ENCODE measurements at places on chromosomes 1 and 21. TPM values are rescaled to one million over a fixed set of nuclear protein-coding genes. Genes with fewer than 3 reads are reported as not detected.

UTS2 gene
- not detected for total RNA-seq

GRCh38 chr1:17052641-17053040 is 1.2 kb downstream of the SDHB start:
- no peak for DNase-seq

GRCh38 chr1:211813590-211813989 is 17.0 kb downstream of the LPGAT1 start:
- no peak for DNase-seq

DNA sequence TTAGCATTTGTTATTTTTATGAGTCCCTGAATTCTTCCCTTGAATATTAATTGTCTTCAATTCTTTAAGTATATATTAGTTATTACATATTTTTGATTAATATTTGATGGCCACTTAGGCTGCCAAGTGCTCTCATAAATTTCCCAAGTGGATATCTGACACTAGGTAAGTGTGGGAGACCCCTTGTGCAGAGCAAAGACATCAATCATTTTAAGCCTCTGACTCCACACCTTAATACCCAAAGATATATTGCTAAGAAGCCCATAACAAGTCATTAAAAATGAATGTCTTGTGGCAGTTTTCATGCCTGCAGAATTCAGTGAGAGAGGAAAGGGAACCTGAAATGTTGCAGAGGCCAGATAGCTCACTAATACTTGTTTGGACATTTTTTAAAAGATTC is 58.4 kb upstream of the PROX1 start:
- DNase-seq = no peak

GRCh38 chr1:112058815-112059450 is 69.5 kb upstream of the KCND3 start:
- no peak for DNase-seq
